ENCODE measurements at places on chromosomes 1 and 21.

DNA sequence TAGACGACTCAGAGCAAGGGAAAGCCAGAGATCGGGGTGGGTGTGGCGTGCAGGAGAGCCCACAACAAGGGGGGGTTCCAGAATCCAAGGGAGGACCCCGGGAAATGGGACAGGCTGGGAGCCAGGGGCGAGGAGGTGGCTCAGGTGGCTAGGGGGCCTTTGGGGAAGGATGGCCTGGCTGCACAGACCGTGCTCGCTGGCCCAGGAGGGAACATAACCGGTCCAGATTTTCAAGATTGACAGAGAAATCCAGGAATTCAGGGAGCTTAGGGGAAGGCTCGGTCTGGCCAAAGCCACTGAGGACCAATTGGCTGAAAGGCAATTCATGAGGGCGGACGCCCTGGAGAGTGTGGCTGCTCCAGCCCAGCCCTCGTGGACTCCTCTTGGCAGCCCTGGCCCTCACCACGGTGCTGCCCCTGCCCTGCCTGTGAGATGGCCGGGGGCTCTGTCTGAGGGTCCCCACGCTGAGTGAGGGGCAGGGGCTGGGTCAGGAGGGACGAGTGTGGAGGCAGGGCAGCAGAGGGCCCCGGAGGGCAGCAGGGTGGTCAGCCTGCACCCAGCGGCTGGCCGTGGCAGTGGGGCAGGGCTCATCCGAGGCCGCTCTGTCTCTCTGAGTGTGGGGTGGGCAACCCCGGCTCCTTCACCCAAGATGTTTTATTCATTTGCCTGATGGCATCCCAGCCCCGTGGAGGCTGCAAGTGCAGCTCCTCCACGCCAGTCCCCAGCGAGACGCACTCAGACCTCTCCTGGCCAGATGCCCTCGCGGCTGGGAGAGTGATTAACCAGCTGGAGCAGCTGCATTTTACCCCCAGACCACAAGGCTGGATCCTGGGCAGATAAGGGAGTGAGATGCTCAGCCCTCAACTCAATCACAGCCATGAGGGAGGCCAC lies 5.6 kb upstream of the LRRC3 start:
- no peak for DNase-seq

- no peak for DNase-seq
Measured at GRCh38 chr1:171780583-171781175, 781 bp upstream of the METTL13 start.

DNA sequence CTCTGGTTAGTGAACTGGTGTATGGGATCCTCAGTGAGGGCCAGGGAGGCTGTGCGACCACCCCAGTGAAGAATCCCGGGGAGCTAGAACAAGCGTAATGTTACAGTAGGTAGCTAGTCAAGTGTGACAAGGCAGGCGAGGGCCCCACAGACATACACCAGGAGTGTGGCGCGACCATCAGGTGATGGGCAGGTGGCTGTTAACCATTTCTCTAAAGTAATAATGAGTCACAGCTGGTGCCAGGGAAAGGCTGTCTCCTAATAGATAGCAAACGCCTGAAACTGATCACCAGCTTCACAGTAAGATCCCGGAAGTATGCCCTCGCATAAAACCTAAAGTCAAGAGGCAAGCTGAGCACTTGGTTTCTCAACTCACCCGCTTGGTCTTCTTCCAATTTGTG lies 40.5 kb upstream of the TARBP1 start:
- DNase-seq = no peak

DNA sequence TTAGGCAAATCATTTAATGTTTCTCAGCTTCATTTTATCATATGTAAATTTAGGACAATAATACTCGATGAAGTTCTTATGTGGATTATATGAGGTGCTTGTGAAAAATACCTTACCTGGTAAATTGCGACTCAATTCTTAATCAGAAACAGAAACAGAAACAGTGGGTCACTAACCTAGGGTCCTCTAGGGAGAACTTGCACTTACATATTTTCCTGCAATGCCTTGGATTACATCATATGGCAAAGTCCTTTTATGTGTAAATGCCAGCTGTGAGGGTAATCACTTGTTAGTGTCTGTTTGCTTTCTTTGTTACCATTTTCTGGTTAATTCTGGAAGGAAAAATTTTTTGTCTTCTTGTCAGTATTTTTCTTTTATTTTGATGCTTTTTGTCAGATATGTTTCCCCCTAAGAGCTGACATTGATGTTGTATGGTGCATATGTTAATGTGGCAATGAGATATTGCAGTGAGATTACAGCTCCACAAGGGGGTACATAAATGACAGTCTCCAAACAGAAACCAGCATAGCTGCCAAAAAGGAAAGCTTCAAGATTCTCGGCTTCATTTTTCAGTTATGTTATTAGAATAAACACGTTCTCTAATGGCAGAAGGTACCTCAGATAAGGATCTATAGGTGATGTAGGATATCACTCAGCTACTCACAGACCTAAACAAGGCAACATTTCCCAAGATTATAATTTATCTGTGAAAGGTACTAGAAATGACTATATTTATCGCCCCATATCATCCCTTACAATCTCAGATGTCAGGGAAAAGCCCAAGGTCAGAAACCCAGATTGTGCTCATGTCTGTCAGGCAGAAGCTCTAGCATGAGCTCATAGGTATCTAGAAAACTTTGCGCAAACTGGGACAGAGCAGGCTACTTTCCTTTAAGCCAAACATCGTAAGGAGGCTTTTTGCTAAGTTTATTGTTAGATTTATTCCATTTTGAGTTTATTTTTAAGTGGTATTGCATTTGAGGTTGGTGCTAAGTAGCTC lies 119.9 kb downstream of the FASLG start:
- no peak for DNase-seq

DNA sequence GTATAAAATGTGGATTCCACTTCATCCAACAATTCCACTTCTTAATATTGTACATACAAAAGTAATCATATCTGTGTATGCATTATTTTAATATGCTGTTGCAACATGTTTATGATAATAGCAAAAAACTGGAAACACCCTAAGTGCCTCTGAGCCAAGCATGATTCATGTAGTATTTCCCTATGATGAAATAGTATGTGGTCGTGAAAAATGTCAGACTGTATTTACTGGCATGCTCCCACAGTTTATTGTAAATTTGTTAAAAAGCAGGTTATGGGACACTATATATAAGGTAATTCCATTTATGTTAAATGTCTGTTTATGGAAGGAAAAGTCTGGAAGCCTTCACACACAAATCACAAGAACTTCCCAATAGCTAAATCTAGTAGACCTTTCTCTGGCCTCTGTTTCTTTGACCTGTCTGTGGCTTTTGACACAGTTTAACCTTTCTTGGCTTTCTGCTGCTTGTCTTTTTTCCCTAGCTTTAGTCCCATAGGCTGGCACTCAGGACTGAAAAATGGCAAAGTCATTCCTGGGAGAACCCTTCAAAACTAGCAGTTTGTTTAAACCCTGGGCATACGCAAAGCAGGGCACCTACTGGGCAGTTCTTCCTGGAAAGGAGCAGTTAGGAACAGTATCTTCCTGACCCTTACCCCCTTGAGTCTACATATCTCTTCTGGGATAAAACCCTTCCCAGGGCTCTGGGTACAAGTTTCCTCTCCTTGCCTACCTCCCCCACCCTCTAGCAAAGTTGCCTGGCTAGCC lies 65.4 kb upstream of the ARTN start:
- no peak for DNase-seq

- DNase-seq = no peak
Measured at GRCh38 chr21:33402001-33402979, 923 bp upstream of the IFNGR2 start.

GRCh38 chr1:61301824-61302657 lies 219.7 kb downstream of the NFIA start:
- DNase-seq = no peak

- no peak for DNase-seq
Measured at GRCh38 chr1:14599800-14600199, 1.3 kb downstream of the KAZN start.

DNA sequence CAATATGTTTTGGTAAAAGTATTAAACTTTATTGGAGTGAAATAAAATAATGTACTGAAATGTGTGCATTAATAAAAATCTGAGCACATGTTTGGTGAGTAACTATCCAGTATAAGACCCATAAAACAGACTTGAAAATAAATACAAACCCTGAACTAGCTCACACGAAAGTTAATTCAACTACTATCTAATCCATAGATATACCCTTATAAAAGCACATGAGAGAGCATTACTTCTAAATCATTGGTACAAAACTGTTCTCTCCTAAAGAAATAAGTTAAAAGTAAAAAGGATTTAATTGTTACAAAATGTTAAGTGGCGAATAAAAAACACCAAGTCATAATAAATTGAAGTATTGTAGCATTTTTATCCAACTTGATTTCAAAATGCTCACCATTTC lies 295.6 kb downstream of the PTPRC start:
- DNase-seq = no peak

Data from stimulated activated CD8-positive, alpha-beta memory T cell treated with anti-CD3 and anti-CD28 coated beads, Interleukin-4, amount 100 ng/mL, for 4 hours (primary cell).